ENCODE measurements at places on chromosomes 4 and X.

GRCh38 chr4:177309522-177310371 lies at the start of gene NEIL3:
Gene NEIL3 (plus strand): TSS chr4:177309874. CDS start chr4:177309954, 80 bp downstream.
- DNase-seq, result peak; percentile 97

- no peak for DNase-seq
Observed at GRCh38 chr4:86993909-86994681, 59.3 kb downstream of the AFF1 start.

DNA sequence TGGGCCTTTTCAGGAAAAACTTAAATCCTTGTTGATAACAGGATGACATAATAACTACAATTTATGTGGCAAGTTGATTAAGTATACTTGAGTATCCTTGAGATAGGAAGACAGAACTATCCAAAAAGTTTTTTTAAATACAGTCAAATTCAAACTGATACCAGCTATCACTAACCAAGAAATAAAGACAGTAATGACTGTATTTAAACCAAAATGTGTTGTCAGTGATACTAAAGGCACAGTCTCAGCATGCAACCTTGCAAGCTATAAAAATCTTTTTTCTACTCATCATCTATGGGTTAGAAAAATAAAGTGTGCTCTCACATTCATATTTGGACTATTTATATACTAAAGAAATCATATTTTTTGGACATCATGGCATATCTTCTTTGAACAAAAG lies 64.7 kb downstream of the PAPSS1 start:
- no peak for DNase-seq

- no peak for DNase-seq
Observed at GRCh38 chrX:110322603-110323002, 4.7 kb upstream of the AMMECR1 start.

DNA sequence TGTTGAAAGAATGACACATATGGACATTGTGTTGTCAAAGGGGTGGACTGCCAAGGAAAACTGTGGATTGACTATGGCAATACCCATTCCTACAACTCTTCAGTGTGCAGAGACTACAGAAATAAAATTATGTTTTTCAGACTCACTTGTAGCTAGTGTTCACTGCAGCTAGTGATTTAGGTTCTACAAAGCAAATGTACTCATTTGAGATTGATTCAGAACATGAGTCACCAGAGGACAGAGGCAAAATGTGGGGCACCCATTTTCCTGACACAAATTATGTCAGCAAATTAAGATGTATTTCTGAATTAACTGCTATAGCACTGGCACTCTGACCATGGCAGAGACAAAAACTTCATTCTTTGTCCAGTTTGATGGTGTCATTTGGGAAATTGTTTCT lies 40.7 kb downstream of the SPCS3 start:
- DNase-seq, result no peak

- no peak for DNase-seq
Observed at GRCh38 chr4:8007581-8007980, 67.9 kb upstream of the AFAP1 start.

DNA sequence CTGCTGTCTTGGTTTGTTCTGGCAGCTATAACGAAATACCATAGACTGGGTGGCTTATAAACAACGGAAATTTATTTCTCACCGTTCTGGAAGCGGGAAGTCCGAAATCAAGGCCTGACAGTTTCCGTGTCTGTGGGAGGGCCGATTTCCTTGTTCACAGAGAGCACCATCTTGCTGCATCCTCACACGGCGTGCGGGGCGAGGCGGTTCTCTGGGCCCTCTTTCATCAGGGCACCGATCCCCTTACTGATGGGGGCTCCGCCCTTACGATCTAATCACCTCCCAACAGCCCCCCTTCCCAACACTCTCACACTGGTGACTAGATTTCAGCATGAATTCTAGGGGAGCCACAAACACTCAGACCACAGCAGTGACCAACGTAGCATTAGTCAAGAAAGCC lies 578.3 kb upstream of the FAT1 start:
- no peak for DNase-seq

- peak; percentile 50 for DNase-seq
Observed at GRCh38 chr4:15781427-15782095, 3.4 kb downstream of the CD38 start.

- DNase-seq, result no peak
Observed at GRCh38 chrX:50106051-50106675, 94.6 kb downstream of the AKAP4 start.

DNA sequence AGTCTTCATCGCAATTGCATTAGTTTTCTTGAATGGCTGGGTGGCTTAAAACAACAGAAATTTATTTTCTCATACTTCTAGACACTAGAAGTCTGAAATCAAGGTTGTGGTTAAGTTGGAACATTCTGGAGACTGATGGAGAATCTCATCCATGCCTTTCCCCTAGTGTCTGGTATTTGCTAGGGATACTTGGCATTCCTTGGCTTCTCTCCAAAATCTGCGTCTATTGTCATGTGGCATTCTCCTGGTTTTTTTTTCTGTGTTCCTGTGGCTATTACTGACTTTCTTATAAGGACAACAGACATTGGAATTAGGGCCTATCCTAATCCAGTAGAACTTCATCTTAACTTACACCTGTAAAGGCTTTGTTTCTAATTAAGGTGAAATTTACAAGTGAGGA lies 272.8 kb upstream of the EPHA5 start:
- no peak for DNase-seq

Measured in stimulated activated CD4-positive, alpha-beta T cell treated with anti-CD3 and anti-CD28 coated beads, Interleukin-15, amount 100 ng/mL, for 24 hours (primary cell).